ENCODE measurements at places on chromosomes 13 and 19. TPM values are rescaled to one million over a fixed set of nuclear protein-coding genes. Genes with fewer than 3 reads are reported as not detected.
A peak's percentile ranks its signal among the peaks of the same experiment; 100 is the strongest.

GRCh38 chr13:55566334-55566733 lies 1574.4 kb upstream of the PRR20A start:
- DNase-seq, result no peak

DNA sequence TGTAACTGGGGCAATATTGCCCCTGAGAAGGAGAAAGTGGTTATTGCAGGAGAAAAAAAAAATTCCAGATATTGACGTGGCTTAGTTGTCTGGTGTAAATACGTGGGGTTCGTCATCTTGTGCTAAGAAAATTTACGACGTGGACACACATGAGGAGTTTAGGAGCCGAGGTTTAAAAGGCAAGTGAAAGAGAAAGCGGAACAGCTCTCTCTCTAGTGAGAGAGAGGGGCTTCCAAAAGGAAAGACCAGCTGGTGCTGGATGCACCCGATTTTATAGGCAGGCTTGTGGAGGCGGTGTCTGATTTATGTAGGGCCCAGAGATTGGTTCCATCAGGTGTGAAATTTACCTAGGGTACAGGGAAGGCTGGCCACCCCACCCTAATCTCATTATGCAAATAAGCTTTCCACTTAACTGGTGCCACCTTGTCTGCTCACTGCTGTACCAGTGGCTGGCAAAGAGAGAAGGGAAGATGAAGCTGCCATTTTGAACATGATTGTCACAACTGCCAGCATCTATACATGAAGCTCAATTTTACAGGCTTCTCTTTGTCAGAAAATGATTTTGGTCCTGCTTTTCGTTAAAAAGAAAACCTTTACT lies 845.1 kb downstream of the DACH1 start:
- no peak for DNase-seq

DNA sequence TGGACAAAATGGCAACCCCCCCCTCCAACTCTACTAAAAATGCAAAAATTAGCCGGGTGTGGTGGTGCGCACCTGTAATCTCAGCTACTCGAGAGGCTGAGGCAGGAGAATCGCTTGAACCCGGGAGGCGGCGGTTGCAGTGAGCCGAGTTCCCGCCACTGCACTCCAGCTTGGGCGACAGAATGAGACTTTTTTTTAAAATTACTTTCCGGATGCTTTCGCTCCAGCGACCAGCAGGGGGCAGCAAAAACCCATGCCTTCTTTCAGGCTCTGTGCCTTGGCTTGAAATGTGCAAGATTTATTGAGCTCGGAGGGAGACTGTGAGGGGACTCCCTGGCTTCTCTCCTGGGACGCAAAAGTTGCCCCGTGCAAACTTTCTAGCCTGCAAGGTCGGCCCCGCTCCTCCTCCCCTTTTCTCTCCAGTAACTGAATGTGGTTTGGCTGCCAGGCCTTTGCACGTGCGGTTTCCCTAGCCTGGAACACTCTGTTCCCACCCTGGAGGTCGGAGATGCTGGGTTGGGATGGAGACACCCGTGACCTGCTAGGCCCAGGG lies 61.4 kb upstream of the NFIC start:
- DNase-seq, result peak; percentile 70

DNA sequence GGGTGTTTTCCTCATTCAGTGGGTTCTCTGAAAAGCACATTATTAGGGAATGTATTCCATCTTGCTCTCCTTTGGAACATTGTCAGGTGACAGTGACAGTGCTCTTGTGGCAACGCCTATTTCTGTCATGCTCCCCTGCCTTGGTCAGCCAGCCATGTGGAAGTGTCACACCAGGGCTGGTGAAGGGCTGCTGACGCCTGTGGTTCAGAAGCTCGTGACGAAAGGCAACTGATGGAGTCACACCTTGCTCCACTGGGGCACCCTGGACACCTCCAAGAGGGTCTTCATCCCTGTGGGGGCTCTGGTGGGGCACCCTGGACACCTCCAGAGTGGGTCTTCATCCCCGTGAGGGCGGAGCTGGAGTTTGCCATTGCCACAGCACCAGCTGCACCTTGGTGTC lies 68.9 kb upstream of the GPR183 start:
- no peak for DNase-seq

- DNase-seq, result no peak
Observed at GRCh38 chr13:98549728-98550317, 27.1 kb downstream of the STK24 start.

GRCh38 chr19:28289295-28290063 lies 923.5 kb downstream of the UQCRFS1 start:
- DNase-seq, result peak; percentile 76

- DNase-seq, result no peak
Observed at GRCh38 chr19:13024951-13025697, 29.8 kb downstream of the NFIX start.

DNA sequence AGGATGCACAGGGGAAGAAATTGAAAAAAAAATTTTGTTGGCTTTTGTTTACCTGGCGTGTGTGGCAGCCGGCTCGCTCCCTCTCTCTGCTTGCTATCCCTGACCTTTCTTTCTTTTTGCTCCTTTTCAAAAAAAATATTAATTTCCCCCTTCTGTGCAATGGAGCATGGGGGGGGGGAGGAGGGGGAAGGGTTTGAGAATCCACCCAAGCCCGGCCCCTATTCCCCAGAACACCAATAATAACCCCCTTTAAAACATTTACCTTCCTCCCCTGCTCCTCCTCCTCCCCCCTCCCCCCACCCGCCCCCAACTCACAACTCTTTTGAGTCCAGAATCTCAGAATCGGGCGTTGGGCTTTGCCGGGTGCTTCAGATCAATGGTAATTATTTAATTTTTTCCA lies 28.4 kb downstream of the NFIX start:
- DNase-seq, result peak; percentile 38

- DNase-seq, result no peak
Observed at GRCh38 chr19:52945652-52946321, 16.9 kb downstream of the ZNF816 start.

- DNase-seq, result peak; percentile 31
Observed at GRCh38 chr13:58978331-58978730, 1185.4 kb downstream of the DIAPH3 start.

- DNase-seq, result peak; percentile 79
Observed at GRCh38 chr19:48398375-48399235, 5.1 kb downstream of the GRIN2D start.

The FBXL12 gene
- 15.2 TPM for total RNA-seq

The NAPA gene
- 22.4 TPM for total RNA-seq

The KIR3DL2 gene
- total RNA-seq, result 0.72 TPM

The ZNF418 gene
- 21.2 TPM for total RNA-seq

The OR7A10 gene
- not detected for total RNA-seq

The CACNG6 gene
- total RNA-seq, result not detected

All from umbilical cord (tissue), 2 donors.